ENCODE measurements at places on chromosomes 2 and 18.

DNA sequence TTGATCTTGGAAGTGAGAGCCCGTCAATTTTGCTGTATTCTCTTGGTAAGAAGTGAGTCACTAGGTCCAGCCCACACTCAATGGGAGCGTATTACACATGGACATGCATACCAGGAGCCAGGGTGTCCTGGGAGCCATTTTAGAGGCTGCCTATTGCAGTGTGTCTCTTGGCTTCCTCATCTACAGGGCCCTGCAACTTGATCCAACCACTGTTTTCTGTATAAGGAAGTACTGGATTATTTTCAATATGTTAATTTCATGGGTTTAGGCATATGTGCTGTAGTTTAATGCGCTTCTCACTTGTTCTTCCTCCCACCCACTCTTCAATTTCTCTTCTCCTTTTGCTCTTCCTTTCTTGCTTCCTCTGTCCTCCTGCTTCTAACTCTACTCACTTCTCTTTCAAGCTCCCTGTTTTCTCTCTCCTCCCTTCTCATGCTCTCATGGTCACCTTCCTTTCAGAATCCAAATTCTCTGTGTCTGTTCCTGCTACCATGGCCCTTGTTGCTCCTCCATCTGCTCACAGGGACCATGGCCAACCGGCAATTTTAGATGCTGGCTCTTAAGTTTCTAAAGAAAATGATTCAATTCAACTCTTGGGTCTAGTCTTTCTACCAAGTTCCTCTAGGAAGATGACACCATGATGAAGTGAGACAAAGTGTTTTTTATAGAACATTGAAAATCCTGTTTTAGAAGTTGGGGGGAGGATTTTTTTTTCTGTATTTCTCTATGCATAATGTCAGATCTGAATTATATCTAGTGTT lies 152.0 kb upstream of the ZEB2 start:
- no peak for DNase-seq

GRCh38 chr2:225171350-225171749 lies 129.1 kb upstream of the DOCK10 start:
- DNase-seq = no peak

- no peak for DNase-seq
Observed at GRCh38 chr2:206471524-206472062, 28.3 kb downstream of the ADAM23 start.

DNA sequence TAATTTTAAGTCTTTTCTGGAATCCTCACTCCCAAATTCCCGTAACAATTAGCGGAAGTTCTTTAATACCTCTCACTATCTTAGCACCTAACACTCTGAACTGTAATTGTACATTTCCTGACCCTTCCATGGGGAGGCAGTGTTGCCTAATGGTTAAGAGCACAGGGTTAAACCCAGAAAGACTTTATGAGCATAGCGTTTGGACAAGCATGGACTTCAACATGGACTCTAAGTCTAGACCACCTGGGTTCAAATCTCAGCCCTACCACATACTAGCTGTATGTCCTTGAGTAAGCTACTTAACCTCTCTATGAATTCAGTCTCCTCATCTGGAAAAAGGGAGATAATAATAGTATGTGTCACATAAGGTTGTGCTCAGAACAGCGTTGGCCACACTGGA lies 13.0 kb downstream of the ANTXR1 start:
- DNase-seq = peak; percentile 67

DNA sequence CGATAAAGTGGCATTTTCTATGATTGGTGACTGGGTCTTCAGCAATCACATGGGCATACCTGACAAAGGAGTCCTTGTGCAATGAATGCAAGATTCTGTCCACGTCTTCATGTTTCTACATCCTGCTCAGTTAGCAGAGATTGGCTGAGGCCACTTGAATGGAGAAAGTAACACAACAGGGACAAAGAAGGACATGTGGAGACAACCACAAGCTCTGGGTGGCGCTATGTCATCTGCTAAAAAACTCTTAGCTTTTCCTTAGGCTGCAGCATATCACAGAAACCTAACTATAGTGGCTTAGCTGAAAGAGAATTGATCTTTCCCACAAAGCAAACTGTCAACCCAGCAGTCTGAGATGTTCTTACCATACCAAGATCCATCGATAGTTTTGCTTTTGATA lies 1109.7 kb downstream of the SOCS6 start:
- no peak for DNase-seq

- DNase-seq = no peak
Observed at GRCh38 chr2:179260224-179260623, 4.4 kb downstream of the SESTD1 start.

DNA sequence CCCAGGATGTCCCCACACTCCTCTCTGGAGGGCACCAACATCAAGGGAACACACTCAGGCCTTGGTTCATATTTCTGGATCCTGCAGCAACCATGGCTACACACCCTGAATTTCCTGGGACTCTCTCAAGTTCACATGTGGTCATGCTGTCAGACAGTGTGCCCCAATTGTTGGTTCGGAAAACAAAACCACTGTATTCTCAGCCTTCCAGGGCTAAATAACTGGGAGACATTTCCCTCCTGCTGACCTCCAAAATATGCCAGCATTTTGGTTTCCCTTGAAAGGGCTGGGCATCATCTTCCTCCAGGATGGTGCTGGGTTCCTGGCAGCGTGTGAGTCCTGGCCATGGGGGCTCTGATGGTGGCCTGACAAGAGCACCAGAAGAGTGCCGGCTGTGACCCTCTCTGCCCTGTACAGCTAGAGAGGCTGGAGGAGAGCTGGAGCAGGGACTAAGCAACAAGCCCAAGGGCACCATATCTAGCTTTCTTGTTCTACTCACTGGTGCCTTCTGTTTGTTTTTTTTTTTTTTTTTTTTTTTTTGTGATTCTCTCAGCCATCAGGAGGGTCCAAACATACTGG lies 37.5 kb upstream of the WIPF1 start:
- peak; percentile 28 for DNase-seq

DNA sequence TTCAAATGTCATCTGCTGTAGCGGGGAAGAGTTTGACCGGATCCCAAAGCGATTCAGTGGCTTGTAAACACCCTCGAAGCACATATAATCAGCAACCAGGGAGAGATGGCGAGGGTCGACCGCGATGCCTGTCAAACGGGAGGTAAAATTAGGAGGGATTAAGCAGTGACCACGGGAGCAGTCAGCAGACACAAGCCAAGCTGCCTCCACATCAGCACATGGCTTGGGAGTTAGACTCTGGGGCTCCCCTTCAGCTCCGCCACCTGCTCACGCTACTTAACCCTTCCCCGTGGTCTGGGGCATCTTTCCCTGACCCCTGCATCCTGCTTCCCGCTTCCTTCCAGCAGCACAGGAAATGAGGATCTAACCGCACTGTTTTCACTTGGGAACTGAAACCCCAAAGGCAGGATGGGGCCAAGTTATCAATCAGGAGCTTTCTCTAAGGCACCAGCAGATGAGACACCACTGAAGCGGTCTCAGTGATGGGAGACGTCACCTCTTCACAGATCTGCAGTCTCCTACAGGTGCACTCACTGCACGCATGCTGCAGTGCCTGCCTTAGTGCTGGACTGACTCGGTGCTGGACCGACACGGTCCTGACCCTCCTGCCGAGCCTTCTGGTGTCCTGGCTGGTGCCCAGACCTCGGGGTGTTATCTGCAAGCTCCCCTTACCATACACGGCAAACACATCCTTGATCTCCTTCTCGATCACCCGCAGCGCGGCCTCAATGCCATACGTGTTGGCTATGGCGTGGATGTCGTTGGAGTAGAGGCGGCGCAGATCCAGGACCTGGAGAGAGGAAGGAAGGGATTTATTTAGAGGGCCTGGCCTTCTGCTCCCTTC lies 77.5 kb downstream of the POLR1A start:
- no peak for DNase-seq

- no peak for DNase-seq
Observed at GRCh38 chr2:134463699-134464022, 209.8 kb downstream of the MGAT5 start.

DNA sequence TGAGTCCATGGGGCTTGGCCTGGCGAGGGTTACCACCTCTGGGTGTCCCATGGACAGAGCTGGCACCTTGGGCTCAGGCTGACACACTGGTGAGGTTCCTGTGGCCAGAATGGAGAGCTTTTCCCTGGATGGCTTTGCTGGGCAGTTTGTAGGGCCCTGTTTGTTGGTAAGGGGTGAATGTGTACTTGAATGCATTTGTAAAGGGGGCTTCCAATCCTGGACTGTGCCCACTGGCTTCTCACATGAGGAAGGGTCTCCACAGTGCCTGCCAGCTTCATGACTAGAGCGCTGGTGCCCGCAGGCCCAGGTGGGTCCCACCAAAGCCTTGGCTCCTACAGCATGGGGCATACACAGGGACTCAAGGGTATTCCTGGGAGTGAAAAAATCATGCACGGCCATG lies 103.5 kb upstream of the SIX2 start:
- no peak for DNase-seq

GRCh38 chr2:64114912-64115277 lies 29.3 kb downstream of the PELI1 start:
- no peak for DNase-seq

DNA sequence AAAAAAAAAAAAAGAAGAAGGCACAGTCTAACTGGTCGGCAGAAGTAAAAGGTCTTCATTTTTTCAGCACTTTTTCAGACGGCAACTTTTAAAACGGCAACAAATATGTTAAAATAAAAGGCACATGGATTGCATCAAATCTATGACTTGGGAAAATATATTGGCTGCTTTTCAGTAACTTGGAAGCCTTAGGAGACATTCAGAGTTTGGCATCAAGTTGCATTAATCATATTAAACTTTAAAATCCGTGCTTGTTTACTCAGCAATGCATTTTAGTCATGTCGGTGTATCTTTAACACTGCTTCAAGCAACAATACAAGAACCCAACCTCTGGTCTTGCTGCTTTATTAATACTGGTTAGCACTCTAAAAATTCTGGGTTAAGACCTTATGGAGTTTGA lies 111.1 kb downstream of the MEP1B start:
- DNase-seq = no peak

- DNase-seq = no peak
Observed at GRCh38 chr2:28338046-28338817, 54.4 kb upstream of the FOSL2 start.

DNA sequence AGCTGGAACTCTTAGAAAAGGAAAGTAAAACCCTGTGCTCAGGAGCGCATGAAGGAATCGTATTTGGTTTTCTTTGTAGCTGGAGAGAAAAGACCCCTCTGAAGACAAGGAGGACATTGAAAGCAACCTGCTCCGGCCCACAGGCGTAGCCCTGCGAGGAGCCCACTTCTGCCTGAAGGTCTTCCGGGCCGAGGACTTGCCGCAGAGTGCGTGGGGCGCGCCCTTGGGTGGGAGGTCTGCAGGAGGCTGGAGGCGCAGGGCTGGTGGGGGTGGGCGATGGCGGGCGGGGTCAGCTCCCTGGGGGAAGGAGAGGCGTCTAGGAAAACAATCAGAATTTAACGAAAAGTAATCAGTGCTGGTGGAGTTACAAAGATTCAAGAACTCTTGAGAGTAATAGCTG lies 72.8 kb downstream of the DYSF start:
- no peak for DNase-seq

DNA sequence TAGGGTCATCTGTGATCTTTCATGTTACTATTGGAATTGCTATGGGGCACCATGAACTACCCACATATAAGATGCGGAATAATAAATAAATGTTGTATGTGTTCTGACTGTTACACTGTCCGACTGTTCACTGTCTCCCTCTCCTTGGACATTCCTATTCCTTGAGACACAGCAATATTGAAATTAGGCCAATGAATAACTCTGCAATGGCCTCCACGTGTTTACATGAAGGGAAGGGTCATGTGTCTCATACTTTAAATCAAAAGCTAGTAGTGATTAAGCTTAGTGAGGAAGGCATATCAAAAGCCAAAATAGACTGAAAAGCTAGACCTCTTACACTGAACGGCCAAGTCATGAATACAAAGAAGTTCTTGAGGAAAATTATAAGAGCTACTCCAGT lies 751.3 kb downstream of the SOCS6 start:
- no peak for DNase-seq

DNA sequence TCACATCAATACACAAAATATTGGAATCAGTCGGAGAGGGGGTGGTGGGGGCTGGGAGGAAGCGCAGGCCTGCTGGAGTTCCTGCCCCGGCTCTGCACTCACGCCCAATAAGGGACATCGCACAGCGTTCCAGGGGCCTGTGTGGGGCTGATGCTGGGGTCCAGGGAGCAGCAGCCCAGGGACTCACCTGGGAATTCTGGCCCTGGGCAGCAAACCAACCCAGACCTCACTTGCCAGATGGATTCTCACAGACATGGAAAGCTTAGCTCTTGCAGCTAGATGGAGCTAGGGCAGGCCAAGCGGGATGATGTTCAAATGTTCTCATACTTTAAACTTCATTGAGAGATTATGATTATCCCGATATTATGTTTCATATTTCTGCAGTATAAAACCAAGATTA lies 266.6 kb upstream of the TANK start:
- DNase-seq = no peak
